Tongue (tissue), 3 donors: ENCODE measurements at places on chromosomes 12 and 14.

- no peak for DNase-seq
Measured at GRCh38 chr12:15697201-15697600, 92.0 kb downstream of the EPS8 start.

DNA sequence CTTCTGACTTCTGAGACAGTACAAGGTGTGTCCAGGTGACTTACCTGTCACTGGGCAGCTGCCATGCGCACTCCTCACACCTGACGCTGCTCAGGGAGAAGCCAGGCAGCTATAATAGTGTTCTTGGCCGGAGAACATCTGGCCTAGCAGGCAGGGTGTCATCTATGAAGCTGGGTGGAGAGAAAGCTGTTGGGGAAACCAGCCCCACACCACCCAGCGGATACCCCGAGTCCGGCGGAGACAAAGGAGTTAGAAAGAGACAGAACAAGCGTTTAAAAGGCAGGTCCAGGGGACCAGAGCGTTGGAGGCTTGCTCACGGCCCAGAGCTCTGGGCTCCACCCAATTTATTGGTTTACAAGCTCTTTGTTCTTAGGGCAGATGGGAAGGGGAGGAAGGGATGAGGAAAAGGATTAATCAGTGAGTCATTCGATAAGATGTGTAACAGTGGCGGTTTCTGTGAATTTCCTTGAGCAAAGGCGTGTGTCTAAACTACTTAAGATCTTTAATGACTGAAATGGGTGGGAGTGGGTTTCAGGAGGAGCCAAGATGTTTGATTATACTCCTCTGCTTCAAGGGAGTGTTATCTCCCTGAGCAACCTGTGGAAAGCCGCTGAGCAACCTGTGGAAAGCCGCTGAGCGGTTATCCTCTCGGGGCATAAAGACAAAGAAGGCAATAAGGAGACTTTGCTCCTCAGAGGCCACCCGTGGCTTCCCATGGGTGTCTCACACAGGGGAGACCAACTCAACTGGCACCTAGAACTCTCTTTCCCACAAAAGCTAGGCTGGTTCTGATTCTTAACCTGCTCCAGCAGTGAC is at the start of gene GALNT8:
Gene GALNT8 (plus strand): TSS at position 580 of the 816 bp plus-strand sequence. CDS start 278 bp downstream, outside the sequence.
- DNase-seq, result no peak

DNA sequence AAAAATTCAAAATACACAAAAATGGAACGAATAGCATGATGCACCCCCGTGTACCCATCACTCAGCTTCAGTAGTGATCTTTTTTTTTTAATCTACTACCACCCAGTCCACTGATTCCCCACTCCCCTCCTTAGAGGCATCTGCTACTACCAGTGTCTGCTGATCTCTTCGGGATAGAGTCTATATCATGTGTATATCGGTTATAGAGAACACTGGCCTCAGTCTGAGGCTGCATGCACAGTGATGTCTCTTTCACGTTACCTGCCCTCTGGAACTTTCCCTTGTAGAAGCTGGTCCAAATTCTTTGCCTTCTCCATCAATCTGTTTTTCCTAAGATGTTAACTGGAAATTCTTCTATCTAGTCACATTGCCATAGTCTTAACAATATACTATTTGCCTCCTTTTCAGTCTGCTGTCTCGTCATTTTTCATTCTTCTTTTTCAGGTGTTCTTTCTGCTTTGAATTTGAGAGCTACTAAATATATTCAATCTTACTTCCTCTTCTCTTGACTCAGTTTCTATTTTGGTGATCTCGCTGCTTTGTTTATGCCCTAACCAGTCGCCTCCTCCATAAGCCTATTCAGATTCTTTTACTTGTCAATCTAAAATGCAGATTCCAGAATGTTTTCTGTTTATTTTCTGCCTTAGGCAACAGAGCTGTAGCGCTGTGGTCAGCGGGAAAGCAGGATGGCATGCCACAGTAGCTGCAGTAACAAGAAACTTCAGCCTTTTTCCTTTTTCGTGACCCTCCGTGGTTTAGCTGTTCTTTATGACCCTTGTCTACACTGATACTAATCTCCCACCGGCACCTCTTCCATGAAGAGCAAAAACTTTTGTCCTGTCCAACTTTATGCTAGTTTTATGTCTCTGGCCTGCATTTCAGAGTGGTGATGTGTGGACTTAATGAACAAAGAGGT is 67.0 kb downstream of the FBXW8 start:
- no peak for DNase-seq

DNA sequence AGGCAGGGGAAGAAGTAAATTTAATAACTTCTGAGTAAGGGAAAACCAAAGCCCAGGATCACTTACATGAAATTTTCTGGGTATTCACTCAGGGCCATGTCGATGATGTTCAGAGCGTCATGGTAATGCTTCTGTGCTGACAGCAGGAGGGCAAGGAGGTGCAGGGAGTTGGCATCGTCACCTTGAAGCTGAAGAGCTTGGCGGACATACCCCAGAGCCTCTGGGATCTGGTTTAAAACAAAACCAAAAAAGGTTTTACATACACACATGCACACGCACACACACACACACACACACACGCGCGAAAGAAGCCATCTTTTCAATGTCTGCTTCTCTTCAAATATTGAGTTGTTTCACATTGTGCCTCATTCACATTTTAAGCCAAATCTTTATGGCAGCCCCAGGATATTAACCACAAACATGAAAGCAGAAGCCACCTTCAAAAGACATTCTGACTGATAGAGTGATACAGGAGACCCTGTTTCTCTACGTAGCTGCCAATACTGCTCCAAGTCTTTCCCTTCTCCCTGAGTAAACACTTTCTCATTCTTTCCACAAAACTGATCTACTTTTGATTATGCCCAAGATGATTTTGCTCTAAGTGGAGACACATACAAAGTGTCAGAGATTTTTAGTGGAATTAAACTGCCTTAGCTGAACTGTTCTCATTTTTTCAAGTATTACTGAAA is 172.1 kb downstream of the TTC7B start:
- peak; percentile 51 for DNase-seq

GRCh38 chr12:63753743-63754142 is 26.0 kb upstream of the RXYLT1 start:
- no peak for DNase-seq

GRCh38 chr14:101201535-101202151 is 298.1 kb upstream of the RTL1 start:
- no peak for DNase-seq

- no peak for DNase-seq
Measured at GRCh38 chr12:109615556-109616229, 42.1 kb downstream of the MVK start.

GRCh38 chr14:55372825-55373224 is 38.8 kb downstream of the ATG14 start:
- no peak for DNase-seq

- DNase-seq, result no peak
Measured at GRCh38 chr12:53267306-53267998, 647 bp upstream of the ESPL1 start.

GRCh38 chr12:114888928-114889584 is 205.1 kb upstream of the TBX3 start:
- no peak for DNase-seq

- no peak for DNase-seq
Measured at GRCh38 chr12:81329085-81329484, 251.2 kb downstream of the ACSS3 start.

DNA sequence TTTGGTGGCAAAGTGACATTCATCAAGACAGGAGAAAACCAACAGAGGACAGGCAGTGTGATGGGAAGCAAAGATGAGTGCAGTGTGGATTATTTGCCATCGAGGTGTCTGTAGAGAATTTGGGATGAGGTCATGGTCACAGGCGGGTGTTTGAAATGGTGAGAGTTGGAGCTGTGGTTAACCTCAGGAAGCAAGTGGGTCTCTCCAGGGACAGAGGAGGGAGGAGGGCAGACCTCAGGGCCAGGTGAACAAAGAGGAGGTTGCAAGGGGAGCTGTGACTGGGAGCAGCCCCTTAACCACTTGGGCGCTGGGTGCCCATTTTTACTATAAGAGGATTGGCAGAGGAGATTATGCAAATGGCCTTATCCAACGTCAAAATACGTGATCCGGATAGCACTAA is 7.0 kb downstream of the FZD10 start:
- DNase-seq, result no peak

GRCh38 chr14:50021261-50022031 is 94.9 kb downstream of the VCPKMT start:
- no peak for DNase-seq

GRCh38 chr12:81170072-81170471 is 92.2 kb downstream of the ACSS3 start:
- no peak for DNase-seq

GRCh38 chr12:123983822-123984485 is 10.9 kb downstream of the ZNF664 start:
- peak; percentile 78 for DNase-seq

DNA sequence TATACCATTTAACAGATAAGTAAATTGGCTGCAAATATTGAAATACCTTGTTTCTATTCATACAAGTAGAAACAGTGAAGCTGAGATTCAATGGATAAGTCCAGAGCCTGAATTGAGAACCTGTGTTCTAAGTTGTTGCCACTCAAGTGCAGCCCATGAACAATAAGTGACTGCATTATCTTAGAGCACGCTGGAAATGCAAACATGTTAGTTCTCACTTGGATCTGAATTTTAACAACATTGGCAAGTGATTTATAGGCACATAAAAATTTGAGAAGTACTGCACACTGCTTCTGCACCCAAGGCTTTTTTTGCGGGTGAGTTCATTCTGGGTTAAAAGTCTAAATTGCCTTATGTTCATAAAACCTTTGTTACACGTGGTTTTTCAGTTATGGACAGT is 484.3 kb downstream of the NAV3 start:
- DNase-seq, result no peak

GRCh38 chr12:121796855-121797751 is 3.6 kb upstream of the RHOF start:
- DNase-seq, result peak; percentile 81

GRCh38 chr12:55797068-55797467 is 20.5 kb downstream of the SARNP start:
- peak; percentile 72 for DNase-seq

- no peak for DNase-seq
Measured at GRCh38 chr12:1046727-1047126, 55.7 kb downstream of the ERC1 start.

- peak; percentile 69 for DNase-seq
Measured at GRCh38 chr12:15276088-15276698, 46.1 kb upstream of the PTPRO start.

- no peak for DNase-seq
Measured at GRCh38 chr14:54349713-54350112, 47.1 kb upstream of the CDKN3 start.

DNA sequence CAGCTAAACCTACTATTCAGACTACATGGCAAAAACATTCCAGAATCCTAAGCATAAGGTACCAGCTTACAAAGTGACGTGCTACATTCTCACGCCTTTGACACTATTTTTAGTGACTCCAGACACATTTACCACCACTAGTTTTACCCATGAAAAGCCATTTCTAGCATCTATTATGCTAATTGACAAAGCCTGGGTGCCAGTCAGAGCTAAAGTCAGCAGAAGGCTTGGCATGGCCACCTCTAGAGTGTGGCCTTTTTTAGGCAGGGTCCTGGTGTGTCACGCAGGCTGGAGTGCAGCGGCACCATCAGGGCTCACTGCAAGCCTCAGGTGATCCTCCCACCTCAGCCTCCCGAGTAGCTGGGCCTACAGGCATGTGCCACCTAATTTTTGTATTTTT is 75.7 kb downstream of the NT5DC3 start:
- no peak for DNase-seq

DNA sequence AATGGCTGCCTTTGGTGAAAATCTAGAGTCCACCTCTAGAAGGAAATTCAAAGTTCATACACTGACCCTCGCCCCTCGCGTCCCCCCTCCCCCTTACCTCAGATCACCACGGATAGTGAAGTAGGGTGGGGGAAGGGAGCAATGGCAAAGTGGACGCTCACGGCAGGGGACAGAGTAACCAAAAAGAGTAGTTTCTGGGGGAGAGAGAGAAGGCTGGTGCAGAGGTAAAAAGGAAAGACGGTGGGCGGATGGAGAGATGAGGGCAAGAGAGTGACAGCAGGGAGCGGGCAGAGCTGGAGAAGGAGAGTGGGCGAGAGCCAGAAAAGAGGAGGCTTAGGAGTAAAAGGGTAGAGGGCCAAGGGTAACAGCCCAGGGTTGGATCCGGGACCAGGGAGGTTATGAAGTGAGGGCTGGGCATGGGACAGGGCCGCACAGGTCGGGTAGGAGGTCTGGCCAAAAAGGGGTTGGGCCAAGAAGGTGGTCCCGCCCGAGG is 423 bp downstream of the ALDH6A1 start:
- DNase-seq, result no peak

DNA sequence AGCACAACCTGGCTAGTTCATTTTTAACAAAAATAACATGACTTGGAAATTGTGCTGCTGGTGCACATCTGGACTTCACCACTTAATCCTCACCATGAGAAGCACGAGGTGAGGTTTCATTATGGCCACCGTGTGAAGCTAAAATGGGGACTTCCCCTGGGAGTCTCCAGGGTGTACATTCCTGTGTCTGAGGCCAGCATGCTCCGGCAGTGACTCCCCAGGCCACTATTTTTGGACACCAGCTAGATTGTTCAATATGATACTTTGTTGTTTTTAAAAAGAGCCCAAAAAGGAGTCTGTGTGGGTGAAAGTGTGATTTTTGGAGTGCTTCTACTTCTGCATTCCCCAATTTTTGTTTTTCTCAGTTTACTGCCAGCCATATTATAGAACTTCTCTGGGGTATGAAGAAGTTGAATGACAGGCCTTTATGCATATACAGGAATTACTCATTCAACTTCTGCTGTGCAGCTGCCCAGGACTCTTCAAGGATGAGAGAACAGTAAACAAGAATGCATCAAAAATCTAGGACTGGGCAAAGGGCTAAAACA is 16.9 kb upstream of the AICDA start:
- DNase-seq, result peak; percentile 24

DNA sequence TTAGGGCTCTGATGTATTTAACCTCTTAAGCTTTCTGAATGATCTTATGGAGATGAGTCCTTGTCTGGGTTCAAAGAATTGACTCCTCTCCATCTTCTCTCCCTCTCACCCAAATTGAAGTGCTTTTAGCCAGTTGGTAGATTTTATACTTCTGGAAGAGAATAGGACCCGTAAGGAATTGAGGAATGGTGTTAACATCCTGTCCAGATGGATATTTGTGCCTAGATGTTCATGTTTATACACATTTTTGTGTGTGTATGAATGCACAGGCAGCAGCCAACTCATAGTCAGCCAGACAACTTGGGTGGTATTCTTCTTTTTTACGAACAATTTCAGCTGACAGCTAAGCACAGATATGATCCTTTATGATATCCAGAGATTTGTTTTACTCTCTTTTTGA is 449.6 kb upstream of the RGS6 start:
- DNase-seq, result peak; percentile 48

- no peak for DNase-seq
Measured at GRCh38 chr12:639988-640387, 23.3 kb downstream of the NINJ2 start.

DNA sequence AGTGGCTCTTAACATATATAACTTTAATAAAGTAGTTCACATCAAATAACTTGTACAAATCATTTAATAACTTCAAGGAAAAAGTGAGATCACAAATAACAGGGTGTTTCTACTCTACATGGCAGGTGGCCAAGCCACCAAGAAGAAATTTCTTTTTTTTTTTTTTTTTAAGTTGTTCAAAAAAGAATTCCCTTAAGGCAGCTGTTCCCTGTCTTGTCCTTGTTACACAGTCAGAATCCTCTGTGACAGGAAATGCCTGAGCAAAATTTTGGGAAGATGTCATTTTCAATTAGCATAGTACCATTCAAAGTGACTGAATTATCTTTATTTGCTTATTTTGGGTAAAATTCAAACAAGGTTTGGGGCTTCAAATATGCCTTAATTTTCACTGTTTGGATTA is 79.4 kb downstream of the LIN7A start:
- no peak for DNase-seq

GRCh38 chr12:126157575-126157966 is 1092.3 kb downstream of the AACS start:
- DNase-seq, result no peak

- peak; percentile 71 for DNase-seq
Measured at GRCh38 chr14:100237735-100238418, 1.1 kb upstream of the YY1 start.
